ENCODE measurements at places on chromosomes 2 and 18.

GRCh38 chr2:69055688-69056470, 42.9 kb downstream of the ANTXR1 start:
- DNase-seq, result no peak

- DNase-seq, result no peak
Measured at GRCh38 chr18:67742954-67743353, 226.4 kb upstream of the DSEL start.

- DNase-seq, result no peak
Measured at GRCh38 chr2:191241418-191241817, 3.8 kb upstream of the MYO1B start.

DNA sequence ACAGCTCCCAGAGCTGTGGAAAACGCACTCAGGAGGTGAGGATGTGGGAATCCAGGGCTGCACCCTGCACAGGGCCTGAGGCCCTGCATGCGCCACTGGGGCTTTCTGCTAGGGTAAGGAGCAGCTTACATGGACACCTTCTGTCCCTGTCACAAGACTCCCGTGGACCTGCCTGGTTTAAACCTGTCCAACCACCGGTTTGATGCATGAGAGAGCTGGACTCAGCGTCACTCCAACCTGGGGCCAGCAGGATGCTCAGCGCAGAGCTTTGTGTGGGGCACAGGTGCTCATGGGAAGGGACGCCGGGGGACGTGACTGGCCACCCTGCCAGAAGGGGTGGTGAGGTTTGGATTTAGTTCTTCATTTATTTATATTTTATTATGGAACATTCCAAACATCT, 24.2 kb downstream of the SNORC start:
- no peak for DNase-seq

GRCh38 chr2:188870289-188870688, 103.9 kb upstream of the COL3A1 start:
- DNase-seq, result peak; percentile 73

- no peak for DNase-seq
Measured at GRCh38 chr2:231677632-231678104, 30.7 kb upstream of the PTMA start.

GRCh38 chr2:54310311-54310710, 54.3 kb upstream of the TSPYL6 start:
- DNase-seq, result no peak

GRCh38 chr2:147501968-147502367, 342.9 kb upstream of the ACVR2A start:
- no peak for DNase-seq

- DNase-seq, result no peak
Measured at GRCh38 chr18:23883277-23883790, 131.2 kb upstream of the TTC39C start.

GRCh38 chr2:24359129-24360049, 947 bp downstream of the ITSN2 start:
- no peak for DNase-seq

DNA sequence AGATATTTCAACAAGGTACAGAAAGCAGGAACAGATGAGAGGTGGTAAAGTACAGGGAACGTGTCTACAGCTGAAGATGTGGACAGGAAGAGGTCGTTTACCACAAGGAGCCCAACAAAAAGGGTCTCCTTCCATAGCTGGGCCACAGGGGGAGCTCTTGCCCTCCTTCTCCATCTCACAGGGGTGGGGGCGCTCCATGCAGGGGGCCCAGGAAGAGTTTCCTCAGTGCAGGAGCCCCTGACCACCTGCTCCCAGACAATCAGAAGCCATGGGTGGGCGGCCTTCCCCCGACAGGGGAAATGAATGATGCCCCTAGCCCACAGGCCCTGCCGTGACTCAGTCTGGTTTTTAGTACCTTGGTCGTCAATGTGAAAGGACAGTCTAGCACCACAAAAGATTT, 163.6 kb upstream of the ZNF516 start:
- no peak for DNase-seq

DNA sequence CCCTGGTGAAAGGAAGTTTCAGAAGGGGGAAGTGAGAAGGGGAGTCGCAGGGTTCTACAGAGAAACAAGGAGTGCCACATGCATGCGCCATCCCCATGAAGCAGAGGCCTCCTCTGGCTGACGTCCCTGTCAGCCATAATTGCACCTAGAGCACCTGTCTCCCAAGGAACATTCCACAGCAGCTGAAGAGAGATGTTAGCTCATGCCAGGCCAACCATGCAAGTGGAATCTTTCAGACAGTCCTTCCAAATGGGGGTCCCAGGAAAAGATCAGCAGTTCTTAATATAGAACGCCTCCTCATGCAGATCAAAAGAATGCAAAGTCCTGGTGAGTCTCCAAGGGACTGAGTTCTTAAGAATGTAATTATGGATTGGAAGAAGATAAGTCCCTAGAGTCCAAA, 29.6 kb downstream of the MRO start:
- no peak for DNase-seq
